NCI-H510A treated with DMSO at 0.1 percent for 48 hours (cell line): ENCODE measurements at places on chromosomes 1 and 21.

DNA sequence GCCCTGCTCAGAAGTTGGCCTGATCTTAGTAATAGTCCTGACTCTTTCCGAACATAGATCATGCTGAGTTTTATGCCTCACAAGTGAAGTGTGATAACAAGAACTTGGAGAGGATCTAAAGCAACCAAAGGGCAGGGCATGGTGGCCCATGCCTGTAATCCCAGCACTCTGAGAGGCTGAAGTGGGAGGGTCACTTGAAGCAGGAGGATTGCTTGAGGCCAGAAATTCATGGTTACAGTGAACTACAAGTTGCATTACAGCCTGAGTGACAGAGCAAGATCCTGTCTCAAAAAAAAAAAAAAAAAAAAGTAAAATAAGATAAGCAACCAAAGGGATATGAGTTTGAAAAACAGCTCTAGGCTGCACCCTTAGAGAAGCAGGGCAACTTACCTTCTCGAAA is 18.5 kb upstream of the BCL9 start:
- no peak for DNase-seq

DNA sequence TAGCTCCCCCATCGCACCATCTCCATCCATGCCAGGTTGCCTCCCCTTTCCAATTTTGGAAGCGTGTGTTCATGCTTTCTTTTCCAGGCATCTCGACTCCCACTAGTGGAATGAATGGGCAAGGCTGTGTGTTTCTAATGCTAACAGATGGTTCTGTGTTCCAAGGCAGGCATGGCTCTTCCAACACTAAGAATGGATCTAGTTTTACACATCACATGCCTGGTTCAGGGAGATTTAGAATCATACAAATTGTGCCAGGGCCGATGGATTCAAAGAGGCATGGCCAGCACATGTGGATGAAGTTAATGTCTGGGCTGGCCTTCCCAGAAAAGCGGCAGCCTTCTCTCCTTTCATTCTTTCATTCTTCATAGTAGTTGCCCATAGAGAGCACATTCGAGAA is 438.7 kb downstream of the PRDM2 start:
- DNase-seq, result no peak

DNA sequence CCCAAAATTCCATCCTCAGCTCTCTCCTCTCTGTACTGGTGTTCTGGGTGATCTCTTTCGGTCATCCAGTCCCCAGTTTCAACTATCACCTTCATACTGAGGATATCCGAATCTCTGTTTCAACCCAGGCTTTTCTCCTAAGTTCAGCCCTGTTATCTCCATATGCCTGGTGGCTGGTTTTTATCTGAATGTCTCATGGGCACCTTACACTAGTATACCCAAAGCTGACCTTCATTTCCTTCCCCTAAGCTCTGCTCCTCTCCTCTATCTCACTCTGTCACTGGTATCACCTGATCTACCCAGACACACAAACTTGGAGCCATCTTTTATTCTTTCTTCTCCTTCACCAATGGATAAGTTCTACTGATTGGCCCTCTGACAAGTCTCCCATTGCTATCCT is 53.0 kb downstream of the LRRC71 start:
- DNase-seq, result no peak

DNA sequence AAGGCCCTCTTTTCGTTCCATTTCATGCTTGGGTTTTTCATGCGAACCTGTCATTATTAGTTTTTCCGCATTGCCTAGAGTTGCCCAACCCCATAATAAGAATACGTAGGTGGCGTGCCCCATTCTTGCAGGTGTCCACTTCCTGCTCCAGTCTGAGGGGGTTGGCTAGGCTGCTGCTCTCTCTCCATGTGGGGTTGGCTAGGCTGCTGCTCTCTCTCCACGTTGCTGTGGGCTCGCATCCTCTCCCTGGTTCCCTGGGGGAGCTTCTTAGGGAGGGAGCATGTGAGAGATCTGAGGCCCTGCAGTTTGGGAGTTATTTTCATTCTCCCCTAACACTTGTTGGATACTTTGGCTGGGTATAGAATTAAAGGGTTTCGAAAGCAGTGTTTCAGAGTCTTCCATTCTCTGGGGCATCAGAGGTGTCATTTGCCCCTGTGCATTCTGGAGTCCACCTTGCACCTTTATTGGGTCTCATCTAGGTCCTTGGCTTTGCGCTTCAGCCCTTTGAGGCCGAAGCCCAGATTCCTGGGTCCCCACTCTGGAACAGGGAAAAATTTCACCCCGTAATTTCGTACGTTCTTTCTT is 8.6 kb downstream of the C1orf35 start:
- no peak for DNase-seq

GRCh38 chr1:245549996-245550719 is 395.4 kb downstream of the KIF26B start:
- DNase-seq, result no peak

DNA sequence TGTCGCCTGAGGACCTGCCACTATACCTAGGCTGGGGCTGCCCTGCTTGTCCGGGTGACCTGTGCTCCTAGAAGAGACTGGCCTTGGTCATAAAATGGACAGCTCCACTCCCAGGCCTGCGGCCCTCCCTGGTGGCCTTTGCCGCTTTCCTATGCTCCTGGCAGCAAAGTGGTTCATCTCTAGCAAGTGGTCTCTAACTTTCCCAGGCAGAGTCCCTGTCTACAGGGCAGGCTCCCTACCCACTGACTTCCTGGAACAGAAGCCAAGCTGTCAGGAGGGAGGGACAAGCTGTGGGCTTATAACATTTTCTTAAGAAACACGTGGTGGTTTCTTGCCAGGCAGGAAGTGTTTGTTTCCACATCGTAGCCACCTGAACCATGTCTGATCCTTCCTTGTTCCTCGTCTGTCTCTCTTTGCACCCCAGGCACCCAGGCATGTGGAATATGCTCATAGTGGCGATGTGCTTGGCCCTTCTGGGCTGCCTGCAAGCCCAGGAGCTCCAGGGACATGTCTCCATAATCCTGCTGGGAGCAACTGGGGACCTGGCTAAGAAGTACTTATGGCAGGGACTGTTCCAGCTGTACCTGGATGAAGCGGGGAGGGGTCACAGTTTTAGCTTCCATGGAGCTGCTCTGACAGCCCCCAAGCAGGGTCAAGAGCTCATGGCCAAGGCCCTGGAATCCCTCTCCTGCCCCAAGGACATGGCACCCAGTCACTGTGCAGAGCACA is 10.1 kb downstream of the H6PD start:
- DNase-seq, result no peak

- DNase-seq, result no peak
These were observed 116.3 kb upstream of the HP1BP3 start for GRCh38 chr1:20903437-20903836.

- DNase-seq, result no peak
These were observed 51.8 kb downstream of the LACTBL1 start for GRCh38 chr1:22920734-22921451.

GRCh38 chr1:219573960-219574359 is 38.9 kb downstream of the ZC3H11B start:
- DNase-seq, result no peak

- no peak for DNase-seq
These were observed 1029.0 kb upstream of the B3GALT2 start for GRCh38 chr1:194215448-194215847.

- no peak for DNase-seq
These were observed 99.1 kb upstream of the ZNF644 start for GRCh38 chr1:91120936-91121335.

- DNase-seq, result no peak
These were observed 102.6 kb downstream of the TPR start for GRCh38 chr1:186272486-186272885.

GRCh38 chr1:81540216-81540615 is 260.5 kb upstream of the ADGRL2 start:
- DNase-seq, result no peak

DNA sequence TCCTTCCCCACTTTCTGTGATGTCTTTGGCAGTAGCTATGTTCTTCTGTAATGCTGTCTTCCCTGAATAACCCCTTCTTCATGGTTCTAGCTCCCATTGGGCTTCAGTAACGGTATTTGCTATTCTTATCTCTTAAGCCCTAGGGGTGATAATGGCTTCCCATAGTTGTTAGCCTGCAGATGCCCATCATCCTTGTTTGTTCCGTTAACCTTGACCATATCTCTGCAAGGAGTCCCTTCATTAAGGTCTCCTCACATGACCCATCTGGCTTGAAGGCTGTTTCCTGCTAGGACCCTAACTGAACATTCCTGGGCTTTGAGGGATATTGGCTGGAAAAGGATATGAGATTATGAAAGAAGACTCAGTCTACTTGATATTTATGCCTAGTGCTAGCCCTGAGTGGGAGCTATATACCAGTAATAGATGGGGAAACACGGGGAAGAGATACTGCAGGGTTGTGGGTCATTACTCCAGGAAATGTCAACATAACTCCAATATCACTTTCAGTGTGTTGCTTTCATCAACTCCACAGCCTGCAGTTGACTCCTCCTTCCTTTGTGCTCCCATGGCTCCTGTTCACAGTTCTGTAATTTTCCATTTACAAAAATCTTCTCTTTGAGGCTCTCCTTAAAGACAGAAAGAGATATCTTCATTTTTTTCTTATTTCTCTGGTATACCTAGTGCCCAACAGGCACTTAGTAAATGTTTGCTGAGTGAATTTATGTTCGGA is 2.5 kb downstream of the MR1 start:
- no peak for DNase-seq

DNA sequence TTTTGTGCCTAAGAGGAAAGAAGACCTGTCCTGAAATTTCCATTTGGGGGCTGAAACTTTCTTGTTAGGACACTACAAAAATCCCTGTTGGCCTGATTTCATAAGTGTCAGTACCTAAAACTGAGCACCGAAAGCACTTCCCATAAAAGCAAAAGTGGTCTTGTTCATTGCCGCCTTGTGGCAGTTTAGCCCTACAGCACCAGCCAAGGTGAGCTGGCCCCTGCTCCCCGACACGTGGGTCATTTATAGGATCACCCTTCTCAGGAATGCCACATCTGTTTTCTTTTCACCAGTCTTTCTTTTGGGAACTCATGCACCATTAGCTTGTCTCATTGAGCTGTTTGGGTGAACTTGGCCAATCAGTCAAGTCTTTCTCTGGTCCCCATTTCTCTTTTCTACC is 155.8 kb upstream of the KAZN start:
- no peak for DNase-seq
